ENCODE measurements at places on chromosomes 12 and 14.

- ATAC-seq = no peak
Measured at GRCh38 chr12:92650228-92650822, 52.5 kb upstream of the PLEKHG7 start.

- ATAC-seq = no peak
Measured at GRCh38 chr12:21483531-21483930, 17.9 kb downstream of the RECQL start.

DNA sequence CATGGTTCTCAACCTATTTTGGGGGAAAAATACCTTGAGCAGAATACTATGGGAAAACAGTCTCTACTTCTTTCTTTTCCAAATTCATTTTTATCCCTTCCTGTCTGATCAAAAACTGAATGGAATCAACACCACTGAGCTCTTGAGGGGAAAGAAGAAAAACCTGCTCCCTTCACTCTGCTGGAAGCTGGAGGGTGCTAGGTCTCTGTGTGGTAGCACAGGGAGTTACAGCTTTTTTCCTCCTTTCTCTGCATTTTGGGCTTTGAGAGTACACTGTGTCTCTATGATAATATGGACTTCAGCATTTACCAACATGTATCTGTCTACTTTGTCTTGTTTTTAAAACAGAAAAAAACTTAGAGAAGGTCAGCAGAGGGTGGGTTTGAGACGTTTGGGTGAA, 417.2 kb upstream of the SYT1 start:
- no peak for ATAC-seq

DNA sequence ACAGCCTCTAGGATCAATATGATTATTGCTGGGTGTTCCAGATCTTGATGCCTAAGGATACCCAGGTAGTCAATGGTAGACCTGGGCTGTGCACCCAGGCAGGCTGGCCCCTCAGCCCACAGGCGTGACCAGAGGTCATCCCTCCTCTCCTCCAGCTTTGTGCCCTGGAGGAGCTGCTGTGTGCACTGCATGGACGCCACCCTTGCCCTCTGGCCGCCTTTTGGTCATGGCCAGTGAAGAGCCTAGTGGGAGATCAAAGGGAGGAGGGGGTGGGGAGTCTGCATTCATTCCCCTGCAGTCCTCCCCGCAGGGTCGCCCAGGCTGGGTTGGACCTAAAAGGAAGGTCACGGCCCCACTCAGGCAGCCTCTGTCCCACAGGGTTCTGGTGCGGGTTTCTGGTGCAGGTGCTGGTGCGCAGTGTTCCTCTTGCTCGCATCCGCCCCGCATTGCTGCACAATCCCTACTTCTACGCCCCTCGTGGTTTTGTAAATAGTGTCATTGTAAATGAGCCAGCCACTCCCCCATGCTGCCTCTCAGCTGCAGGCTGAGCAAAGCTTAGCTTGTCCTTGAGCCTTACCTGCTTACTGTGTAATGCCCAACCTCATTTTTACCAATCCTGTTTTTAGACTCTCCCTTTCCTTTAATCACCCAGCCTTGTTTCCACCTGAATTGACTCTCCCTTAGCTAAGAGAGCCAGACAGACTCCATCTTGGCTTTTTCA, 55.3 kb downstream of the PSMA6 start:
- no peak for ATAC-seq

- ATAC-seq = no peak
Measured at GRCh38 chr12:26378711-26379110, 183.3 kb downstream of the SSPN start.

- no peak for ATAC-seq
Measured at GRCh38 chr12:131900397-131900796, 6.0 kb downstream of the ULK1 start.

DNA sequence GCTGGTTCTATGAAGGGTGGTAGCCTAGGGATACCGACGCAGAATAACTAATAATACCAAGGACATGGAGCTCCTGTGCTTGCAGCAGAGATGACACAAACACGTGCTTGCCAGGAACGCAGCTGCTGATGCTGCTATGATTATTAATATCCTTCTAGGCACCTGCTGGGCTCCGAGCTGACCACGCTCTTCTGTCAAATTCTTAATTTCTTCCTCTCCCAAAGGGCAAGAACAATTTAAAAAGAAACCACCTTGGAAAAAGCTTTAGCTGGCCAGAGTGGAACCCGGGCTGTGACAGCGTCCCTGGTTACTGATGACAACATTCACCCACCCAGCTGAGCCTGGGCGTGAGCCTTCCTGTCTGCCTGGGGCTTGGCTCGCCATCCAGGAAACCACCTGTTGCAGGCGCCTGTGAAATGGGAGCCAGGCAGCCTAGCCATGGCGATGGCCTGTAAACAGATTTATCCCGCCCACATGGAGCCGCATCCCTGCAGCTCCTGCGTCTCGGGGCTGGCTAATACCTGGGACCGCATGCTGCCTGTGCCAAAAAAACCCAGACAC, 28.8 kb downstream of the CLMN start:
- ATAC-seq = no peak

DNA sequence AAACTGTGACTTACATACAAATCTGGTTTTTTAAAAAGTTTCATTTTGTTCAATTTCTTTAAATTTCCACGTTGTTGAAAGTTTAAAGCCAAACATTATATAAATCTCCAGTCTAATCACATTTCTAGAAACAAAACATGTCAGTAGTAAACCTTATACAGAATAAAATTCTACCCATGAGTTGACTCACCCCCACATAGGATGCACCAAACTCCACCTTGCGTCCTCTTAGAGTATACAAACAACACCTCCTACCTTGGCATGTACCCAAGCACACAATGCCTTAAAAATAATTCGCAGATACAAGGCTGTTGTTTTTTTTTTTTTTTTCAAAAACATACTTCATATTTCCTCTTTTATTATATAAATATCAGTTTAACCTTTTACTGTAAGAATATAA, 3.3 kb downstream of the FBXL14 start:
- no peak for ATAC-seq

- no peak for ATAC-seq
Measured at GRCh38 chr14:61569308-61569707, 126.0 kb upstream of the HIF1A start.

DNA sequence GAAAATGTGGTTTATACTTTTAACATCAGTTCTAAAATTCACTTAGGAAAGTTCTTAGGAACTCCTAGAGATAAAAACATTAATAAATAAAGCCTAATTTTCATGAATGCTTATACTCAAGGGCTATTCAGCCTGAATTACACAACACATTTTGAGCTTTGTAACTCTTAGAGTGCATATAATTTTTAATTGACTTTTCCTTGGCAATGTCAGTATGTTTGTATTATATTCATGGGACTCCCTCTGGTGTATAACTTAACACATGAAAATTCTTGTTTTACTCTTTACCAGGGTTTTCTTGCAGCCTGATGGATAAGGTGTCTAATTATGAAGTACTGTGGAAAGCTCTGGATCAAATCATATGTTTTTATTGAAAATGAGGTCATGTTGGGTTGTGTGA, 150.6 kb upstream of the HMGA2 start:
- no peak for ATAC-seq

GRCh38 chr12:47602325-47602724, 103.5 kb downstream of the RPAP3 start:
- ATAC-seq = no peak

DNA sequence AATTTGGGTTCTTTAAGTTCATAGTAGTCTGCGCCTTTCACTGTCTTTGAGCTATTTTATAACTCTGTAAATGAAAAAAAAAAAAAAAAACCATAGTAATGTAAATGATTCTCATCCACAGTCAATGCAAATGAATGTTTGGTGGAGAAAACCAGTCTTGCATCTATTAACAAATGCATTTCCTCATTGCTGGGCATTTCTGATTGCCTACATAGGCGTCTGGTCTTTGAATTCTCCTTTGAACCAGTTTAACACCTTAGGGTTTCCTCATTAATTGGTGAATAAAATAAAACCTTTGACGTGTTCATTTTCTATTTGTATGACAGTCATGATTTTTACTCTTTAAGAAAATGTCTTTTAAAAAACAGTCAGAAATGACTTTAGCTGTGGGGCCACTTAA, 114.8 kb downstream of the C12orf75 start:
- ATAC-seq = no peak

DNA sequence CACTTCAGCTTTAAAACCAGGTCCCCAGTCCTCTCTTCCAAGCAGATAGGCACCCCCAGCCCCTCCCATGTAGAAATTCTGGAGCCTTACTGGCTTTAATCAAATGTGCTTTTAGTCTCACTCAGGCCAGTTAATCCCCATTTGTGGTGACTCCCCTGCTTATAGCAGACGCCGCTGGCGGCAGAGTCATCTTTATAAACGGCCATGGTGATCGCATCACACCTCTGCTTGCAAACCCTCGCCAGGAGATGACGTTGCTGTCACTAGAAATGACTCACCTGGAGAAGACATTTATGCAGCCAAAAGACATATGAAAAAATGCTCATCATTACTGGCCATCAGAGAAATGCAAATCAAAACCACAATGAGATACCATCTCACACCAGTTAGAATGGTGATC, 369.3 kb downstream of the VRK1 start:
- ATAC-seq = no peak
